ENCODE measurements at places on chromosomes 1 and 21. TPM values are rescaled to one million over a fixed set of nuclear protein-coding genes. Genes with fewer than 3 reads are reported as not detected.

Gene TOMM40L
- total RNA-seq = 12.0 TPM

Gene AJAP1
- total RNA-seq = not detected

GRCh38 chr1:116558140-116558549 lies 12.7 kb downstream of the CD58 start:
- DNase-seq = no peak

DNA sequence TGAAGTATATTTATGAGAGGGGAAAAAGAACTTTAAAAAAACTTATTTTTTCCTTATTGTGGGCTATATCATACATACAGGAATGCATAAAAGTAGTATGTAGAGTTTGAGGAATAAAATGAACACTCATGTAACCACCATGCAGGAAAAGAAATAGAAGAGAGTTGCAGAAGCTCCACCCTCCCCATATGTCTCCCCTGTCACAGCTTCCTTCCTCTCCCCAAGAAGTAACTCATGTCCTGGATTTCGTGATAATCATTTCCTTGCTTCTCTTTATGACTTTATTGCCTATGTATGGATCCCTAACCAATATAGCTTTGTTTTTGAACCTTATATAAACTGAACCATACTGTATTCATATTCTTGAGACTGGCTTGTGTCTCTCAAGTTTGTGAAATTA lies 126.4 kb downstream of the ZZZ3 start:
- no peak for DNase-seq

DNA sequence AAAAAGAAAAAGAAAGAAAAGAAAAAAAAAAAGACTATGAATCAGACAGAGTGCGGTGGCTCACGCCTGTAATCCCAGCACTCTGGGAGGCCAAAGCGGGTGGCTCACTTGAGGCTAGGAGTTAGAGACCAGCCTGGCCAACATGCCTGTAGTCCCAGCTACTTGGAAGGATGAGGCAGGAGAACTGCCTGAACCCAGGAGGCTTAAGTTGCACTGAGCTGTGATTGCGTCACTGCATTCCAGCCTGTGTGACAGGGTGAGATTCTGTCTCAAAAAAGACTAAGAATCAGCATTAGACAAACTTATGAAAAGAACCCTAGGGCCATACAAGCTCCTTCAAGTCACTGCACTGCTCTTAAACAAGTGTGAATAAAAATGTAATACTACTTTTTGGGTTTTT lies 16.9 kb downstream of the PSMB4 start:
- peak; percentile 36 for DNase-seq

GRCh38 chr1:234961456-234962339 lies 166.9 kb downstream of the TOMM20 start:
- peak; percentile 76 for DNase-seq
